NCI-H1930 (cell line): ENCODE measurements at places on chromosomes 4 and X.

DNA sequence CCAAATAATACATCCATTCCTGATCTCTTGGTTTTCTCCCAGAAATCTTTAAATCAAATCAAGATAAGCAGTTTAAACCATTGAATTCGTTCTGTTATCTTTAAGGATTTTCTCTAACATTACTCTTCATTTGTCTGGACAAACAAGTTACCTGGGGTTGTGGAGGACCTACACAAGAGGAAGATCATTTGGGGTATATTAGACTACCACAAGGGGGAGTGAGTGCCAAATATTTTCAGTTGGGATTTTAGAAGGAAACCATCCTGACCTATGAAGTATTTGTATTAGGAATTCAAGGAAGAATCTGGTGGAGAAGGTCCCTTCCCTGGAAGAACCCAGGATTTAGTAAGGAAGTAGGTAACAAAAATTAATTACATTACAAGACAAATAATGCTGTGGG, 12.0 kb upstream of the DCHS2 start:
- DNase-seq, result no peak

DNA sequence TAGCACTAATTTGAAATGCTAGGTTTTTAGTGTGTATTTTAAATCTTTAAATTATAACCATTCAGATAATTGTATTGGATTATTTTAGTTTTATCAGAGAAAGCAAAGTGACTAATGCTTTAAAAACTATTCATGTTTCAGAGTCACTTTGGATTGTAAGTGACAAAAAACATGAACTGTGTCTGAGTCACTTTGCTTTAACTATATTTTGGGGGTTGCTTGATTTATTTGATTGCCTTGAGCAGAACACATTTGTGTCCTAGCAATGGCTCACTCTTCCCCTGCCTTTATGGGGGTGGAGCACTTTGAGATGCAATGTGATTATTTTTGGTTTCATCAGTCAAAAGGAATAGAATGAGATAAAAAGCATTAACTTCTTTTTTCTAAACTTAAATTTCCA, 188.4 kb upstream of the ARX start:
- DNase-seq, result no peak

GRCh38 chrX:10041383-10041782, 74.2 kb downstream of the CLDN34 start:
- DNase-seq, result no peak

DNA sequence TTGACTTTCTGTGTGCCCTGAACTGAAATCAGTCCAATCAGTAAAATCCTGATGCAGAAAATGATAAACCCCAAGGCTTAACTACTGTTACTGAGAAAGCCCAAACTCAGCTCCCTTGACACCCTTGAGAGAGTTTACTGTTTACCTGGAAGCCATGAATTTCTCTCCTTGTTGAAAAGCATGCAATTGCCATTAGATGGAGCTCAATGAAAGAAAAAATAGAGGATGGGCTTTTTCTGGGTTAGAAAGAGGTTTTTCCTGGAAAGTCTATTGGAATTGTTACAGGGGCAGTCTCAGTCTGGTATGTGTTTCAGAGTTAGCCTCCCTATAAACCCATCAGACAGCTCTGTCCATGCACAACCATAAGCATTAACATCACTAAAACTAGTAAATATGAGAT, 66.4 kb upstream of the C4orf54 start:
- no peak for DNase-seq

DNA sequence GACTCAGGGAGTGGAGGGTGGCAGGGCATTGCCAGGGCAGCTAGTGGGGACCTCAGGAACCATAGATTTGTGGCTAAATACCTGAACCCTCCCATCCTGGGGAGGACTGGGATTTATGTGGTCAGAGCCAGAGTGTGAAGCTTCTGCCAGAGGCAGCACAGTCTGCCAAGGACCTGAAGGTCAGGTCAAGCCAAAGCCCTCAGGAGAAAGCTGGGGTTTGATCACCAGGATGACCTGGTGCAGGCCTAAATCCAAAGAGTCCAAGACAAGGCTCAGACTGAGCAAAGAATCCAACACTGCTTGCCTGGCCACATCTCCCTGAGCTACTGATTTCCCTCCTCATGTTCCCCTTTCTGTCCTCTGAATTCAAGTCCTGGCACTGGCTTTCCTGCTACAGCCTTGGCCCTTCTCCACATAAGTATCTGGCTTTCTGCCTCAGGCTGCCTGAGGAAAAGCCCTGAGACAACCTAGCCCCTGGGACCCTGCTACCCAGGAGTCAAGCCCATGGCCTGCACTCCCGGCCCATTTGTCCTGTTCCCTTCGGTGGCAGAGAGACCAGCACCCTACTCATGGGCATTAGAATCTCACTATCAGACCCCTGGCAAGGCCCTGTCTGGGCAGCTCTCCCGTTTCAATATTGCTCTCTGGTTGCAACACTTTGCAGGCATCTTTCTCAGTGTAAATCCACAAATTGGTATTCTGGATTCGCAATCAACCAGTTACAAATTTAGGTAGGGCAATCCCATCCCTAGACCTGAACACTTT, 39.3 kb upstream of the SLC25A43 start:
- no peak for DNase-seq

GRCh38 chr4:106522839-106523238, 154.3 kb upstream of the GIMD1 start:
- DNase-seq, result no peak

GRCh38 chrX:134462927-134463326, 3.0 kb downstream of the HPRT1 start:
- no peak for DNase-seq

GRCh38 chr4:157315968-157316367, 95.4 kb downstream of the GRIA2 start:
- no peak for DNase-seq

DNA sequence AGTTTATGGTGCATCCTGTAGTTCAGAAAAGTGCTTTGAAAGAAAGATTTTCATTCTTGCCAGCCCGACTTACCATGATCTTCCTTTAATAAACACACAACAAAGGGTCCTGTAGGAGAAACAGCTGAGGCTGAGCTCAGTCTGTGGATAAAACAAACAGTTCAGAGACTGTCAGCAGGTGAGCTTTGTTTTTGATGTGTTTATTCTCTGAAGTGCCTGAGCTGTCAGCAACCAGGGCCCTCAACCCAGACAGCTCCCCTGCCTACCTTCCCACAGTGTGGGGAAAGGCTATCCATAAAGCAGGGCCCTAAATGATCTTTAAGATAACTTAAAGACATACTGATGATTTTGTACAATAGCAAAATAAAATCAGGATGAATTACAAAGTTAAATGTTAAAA, 459.2 kb upstream of the GALNT7 start:
- DNase-seq, result no peak

DNA sequence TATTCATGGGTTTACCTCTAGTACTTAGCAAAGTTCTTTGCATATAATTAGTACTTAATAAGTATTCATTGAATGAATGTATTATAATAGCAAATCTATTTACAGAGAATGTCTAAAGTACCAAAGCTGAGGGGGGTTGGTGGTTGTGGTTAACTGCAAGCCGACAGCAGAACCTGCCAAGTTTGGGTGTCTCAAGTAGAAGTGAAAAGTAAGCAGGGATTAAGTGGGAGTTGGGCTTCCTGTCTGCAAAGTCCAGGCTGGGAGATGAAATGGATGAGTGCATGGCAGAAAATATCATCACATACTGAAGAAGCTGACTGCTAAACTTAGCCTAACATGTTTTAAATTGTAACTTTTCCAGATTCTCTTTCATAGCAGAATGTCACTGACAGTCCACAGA, 169.6 kb downstream of the CAMK2D start:
- no peak for DNase-seq

DNA sequence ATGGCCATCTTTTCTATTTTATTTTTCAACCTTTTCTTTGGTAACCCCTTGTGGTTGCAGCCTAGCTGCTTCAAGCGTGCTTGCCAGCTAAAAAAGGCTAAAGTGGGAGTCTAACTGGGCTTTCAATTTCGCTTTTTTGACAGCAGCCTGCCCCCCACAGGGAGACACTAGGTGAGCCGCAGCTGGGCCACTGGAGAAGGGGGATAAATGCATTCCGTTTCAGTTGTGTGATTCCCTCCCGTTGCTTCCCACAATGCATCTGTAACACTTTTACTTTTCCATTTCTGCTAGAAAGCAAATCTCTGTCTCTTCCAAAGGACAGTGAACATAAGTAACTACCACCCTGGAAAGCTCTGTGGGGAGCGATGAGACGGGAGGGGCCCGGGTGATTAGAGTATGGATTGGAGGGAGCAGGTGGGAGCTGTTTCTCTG, 86.3 kb upstream of the RAPGEF2 start:
- DNase-seq, result no peak

- DNase-seq, result no peak
These were observed 7.6 kb upstream of the SOWAHB start for GRCh38 chr4:76905521-76905920.

DNA sequence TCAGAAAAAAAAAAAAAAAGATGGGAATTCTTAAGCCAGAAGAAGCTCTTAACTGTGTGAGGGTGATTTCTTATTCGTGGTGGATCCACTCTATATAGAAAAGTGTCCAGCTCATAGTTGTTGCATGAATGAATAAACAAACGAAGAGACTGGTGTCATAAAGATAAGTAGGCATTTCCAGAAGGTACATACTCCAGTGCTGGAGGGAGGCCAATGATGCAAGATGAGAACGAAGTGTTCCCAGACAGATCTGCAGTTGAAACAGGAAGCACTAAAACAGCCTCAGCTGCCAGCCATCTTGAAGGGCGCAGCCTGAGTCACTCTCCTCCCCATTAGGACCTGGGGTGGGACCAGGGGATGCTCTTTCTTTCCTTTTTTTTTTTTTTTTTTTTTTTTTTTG, 47.4 kb upstream of the HOPX start:
- no peak for DNase-seq

DNA sequence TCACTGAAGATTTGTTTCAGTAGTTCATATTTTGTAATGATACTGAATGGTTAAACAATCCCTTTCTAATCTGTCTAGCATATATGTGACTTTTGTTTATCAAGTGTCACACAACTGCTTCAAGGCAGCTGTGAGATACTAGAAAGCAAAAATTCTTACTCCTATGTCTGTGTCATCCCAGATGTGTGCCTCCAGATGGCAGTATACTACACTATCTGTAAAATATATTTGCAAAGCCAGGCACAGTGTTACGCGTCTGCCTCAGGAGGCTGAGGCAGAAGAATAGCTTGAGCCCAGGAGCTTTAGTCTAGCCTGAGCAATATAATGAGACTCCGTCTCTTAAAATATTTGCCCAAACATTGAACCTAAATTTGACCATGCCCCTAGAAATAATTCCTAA, 4.0 kb downstream of the NUDT10 start:
- DNase-seq, result peak; percentile 2

DNA sequence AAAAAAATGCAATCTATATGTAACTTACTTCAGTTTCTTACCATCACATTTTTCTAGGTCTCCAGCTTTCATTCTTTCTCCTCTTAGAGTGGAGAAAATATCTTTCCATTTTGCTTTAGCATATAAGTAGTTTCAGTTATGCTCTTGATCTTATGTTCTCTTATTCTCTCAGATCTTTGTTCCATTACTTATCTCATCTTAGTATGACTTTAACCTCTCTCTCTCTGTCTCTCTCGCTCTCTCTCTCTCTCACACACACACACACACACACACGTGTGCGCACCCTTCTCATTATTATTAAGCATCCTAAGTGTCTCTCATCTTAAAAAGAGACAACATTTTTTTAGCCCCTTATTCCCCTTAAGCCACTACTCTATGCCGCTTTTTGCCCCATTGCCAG, 92.8 kb downstream of the FAAH2 start:
- DNase-seq, result no peak

- DNase-seq, result no peak
These were observed 20.8 kb downstream of the NAT8L start for GRCh38 chr4:2079926-2080325.

DNA sequence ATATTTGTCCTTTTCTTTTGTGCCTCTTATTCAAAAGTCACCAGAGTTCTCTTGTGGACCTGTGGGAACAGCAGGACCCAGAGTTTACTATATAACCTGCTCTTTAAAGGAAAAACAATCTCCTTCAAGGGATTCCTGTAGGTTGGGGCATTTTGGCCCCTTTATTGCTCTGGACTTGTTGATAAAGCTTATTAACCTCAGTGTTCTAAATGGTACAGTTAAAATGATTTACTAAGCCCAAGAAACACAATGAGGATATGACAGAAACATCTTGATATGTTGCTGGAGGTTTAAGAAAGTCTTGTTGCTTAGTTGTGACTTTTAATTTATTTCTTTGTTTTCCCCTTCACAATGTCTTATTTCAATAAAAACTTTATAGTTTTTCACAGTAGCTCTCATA, 46.8 kb downstream of the SLIT2 start:
- no peak for DNase-seq

DNA sequence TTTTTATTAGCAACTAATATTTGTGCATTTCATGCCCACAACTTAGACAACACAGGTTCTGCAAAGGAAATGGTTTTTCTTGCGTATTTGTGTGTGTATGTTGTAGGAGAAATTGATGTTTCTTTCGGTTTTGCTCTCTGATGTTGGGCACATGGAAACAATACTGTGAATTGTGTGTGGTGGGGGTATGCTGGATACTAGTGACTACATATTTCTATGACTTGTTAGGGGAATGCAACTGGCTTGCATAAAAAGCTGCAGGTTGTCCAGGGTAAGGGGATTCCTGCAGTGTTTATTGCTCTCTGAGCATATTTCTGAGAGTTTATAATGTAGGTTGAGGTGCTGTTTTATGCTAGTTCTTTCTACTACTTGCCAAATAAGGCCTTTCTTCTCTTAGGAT, 11.6 kb downstream of the DLG3 start:
- DNase-seq, result no peak
